Activated naive CD4-positive, alpha-beta T cell treated with Interleukin-2 at 50 U/mL for 16 hours (primary cell): ENCODE measurements at places on chromosomes 1 and 21.

DNA sequence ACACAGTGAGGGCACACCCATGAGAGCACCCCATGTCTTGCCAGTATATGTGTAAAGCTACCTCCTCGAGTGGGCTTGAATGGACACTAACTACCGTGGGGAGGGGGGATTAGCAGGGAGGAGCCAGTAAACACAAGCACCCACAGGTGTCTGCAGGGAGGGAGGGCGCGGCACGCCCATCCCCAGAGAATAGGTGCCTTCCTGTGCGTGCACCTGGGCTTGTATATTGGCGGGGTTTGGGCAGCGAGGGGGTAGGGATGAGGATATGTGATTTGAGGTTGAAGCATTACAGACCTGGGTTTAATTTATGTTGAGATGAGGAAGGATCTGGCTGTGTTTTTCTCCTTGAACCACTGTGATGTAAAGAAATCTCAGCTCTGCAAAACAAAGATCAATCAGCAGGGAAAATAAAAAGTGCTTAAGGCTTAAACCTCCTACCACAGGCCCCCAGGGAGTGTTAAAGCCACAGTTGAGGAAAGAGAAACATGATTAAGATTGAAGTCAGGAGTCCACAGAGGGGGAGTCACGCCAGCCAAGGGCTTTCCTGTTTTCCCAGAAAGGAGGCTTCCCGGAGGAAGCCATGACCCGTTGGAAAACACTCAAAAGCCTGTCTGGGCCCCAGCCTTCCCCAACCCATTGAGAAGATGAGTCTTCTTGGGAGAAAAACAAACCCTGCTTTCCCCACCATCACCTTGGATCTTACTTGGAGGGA is 80.0 kb downstream of the CAMK2N1 start:
- DNase-seq: no peak

DNA sequence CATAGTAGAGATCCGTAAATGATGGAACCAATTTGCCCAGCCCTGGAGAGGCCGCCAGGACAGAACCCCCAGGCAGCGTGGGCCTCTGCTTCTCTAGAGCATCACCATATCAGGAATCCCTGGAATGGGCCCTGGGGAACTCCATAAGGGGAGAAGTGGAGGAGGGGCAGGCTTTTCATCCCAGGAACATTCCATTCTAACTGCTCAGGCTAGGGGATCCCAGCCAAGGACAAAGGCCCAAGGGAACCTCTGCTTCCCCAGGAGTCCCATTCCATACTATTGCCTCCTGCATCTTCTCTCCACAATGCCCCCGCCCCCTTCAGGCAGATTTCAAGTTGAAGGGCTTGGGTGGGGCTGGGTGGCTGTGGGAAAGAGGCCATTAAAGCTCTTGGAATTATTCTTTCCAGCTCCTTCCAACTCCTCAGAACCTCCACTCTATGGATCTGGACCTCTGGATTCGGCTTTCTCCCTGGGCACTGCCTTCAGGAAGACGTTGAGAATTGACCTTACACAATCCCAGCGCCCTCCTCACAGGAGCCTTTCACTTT is 6.0 kb downstream of the TRNP1 start:
- no peak for DNase-seq

- DNase-seq: no peak
Measured at GRCh38 chr21:24939291-24939690, 668.0 kb downstream of the MRPL39 start.

DNA sequence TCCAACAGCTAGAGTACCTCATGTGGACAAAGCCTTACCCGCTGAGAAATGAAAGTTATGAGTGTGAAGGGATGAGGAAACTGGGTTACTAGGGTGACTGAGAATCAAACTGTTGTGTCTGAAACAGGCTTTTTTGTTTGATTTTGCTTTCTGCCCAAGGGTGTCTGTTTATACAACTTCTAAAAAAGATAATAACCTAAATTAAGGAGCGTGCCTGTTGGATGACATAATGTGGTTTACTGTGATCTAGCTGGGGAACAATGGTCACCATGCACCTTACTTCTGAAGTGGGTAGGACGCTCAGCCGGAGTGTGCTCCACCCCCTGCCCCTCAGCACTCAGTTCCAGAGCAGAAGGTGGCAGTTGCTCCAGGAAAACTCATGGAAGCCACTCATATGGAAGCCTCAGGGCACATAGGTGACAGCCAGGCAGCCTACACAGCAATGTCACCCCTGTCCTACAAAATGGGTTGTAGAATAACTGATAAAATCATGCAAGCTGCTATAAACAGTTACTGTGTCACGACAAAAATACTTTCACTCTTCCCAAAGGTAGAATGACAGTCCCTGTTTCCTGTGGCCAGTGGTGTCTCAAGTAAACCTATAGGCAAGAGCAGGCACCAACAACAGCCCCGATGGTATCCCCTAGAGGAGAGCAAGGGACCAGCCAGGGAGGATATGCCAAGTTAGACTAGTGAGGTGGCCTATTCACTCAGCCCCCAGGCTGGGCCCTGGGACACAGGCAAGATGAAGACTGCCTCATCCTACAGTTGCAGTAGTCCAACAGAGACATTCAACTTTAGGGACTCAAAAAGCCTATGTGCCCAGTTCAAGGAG is 29.3 kb downstream of the SIPA1L2 start:
- DNase-seq: no peak

DNA sequence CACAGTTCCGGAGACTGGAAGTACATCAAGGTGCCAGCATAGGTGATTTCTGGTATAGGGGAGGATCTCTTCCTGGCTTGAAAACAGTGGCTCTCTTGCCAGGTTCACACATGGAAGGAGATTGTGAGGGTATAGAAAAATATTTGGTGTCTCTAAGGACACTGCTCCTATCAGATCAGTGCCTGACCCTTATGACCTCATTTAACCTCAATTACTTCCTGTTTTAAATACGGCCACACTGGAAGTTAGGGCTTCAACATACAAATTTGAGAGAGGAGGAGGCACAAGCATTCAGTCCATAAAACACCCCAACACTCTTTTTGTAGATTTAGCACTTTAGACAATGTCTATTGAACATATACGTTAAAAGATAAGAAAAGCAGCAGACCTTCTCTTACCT is 37.0 kb downstream of the COL6A1 start:
- DNase-seq: no peak
